NCI-H1417 (cell line): ENCODE measurements at places on chromosomes 3 and 15.

GRCh38 chr3:131688370-131688769 lies 185.6 kb upstream of the MRPL3 start:
- no peak for DNase-seq

DNA sequence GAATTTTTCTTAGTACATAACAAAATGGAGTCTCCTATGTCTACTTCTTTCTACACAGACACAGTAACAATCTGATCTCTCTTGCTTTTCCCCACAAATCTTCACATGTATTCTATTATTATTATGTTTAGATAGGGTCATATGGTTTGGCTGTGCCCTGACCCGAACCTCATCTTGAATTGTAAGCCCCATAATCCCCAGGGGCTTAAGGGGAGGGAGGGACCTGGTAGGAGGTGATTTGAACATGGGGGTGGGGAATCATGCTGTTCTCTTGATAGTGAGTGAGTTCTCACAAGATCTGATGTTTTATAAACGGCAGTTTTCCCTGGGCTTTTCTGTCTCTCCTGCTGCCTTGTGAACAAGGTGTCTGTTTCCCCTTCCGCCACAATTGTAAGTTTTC lies 86.7 kb upstream of the SELENOK start:
- no peak for DNase-seq

- no peak for DNase-seq
Measured at GRCh38 chr15:69272139-69272538, 26.6 kb upstream of the PAQR5 start.

- DNase-seq, result no peak
Measured at GRCh38 chr15:25787855-25788520, 75.1 kb downstream of the ATP10A start.

- DNase-seq, result no peak
Measured at GRCh38 chr3:133092681-133093080, 54.5 kb downstream of the TMEM108 start.
